ENCODE measurements at places on chromosomes 5 and 9.

DNA sequence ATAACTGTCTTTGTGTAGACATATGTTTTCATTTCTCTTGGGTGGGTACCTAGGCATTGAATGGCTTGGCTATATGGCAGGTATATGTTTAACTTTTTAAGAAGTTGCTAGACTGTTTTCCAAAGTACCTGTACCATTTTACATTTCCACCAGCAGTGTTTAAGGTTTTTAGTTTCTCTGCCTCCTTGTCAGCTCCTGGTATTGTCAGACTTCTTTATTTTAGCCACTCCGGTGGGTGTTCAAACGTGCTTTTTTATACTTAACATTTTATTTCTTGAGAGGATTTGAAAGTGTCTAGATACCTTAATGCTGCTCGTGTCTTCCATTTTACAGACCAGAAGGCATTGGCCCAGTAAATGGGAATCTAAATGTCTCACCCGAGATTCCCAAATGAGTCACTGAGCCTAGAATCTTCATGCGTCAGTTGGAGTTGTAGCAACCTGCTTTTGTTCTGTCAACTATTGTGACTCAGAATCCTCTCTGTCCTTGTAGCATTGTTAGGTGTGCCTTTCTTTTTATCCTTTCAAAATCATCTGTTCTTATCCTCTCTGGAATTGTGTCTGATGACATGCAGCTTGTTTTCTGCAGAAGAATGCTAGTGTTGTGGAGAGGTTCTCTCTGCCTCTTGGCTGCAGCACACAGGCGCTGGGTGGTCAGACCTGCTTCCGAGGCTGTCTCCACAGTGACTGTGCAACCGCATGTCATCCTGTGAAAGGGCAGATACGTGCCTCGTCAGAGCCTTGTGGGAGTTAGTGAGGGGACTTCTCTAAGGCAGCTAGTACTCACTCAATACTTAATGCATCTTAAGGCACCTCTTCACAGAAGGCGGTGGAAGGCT, 291.8 kb downstream of the AOPEP start:
- DNase-seq: no peak

- DNase-seq: no peak
These were observed 342.4 kb upstream of the TYRP1 start for GRCh38 chr9:12350775-12351174.

DNA sequence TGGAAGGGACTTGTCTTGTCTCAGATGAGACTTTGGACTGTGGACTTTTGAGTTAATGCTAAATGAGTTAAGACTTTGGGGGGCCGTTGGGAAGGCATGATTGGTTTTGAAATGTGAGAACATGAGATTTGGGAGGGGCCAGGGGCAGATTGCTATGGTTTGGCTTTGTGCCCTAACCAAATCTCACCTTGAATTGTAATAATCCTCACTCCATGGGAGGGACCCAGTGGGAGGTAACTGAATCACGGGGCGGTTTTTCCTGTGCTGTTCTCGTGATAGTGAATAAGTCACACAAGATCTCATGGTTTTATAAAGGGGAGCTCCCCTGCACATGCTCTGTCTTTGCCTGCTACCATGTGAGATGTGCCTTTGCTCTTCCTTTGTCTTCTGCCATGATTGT, 72.1 kb downstream of the RAI14 start:
- no peak for DNase-seq

DNA sequence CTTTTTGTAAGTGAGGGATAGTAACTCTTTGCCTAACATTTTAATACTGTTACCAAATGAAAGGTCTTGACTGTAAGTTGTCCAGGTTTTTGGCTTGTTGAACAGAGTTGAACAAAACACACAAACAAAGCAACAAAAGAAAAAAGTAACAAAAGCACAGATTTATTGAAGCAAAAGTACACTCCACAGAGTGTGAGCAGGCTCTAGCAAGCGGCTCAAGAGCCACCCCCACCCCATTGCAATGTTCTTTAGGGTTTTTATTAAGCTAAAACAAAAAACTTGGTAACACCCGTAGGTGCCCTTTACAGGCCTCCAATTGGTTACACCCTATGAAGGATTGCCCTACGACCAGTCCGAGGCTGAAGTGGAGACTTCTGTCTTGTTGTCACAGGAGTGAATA, 197.4 kb upstream of the MAP3K1 start:
- DNase-seq: no peak

DNA sequence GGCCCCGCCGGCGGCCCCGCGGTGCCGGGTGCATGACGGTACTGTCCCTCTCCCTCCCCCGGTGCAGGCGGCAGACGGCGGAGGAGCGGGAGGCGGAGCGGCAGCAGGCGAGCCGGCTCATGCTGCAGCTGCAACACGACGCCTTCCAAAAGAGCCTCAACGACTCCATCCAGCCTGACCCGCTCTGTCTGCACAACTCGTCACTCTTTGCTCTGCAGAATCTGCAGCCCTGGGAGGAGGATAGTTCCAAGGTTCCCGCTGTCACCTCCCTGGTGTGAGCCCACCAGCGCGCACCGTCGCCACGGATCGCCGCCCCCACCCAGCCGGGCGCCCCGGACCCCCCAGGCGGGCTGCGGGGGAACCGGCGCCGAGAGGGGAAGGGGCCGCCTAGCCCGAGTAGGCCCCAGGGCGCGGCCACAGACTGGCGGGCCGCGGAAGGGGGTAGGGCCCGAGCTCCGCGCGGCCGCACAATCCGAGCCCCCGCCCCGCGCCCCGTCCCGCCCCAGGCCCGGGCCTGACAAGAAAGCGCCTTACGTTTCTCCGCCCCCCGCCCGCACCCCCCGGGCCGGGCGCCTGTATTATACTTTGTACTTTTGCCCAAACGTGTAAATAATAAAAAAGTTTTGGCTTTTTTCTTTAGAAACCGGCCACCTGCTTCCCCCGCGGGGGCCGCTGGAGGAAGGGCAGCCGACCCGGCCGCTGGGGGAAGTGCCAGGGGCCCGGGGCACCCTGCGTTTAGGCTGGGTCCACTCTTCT, 2.5 kb downstream of the TLX3 start:
- no peak for DNase-seq

DNA sequence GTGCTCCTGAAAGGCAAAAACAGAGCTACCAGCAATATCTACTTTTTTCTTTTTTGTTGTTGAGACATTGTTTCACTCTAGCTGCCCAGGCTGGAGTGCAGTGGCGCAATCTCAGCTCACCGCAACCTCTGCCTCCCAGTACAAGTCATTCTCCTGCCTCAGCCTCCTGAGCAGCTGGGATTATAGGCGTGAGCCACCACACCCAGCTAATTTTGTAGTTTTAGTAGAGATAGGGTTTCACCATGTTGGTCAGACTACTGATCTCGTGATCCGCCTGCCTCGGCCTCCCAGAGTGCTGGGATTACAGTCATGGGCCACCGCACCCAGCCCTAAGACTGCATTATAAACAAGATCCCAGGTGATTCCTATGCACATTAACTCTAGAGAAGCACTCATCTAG, 17.0 kb downstream of the PLPP1 start:
- no peak for DNase-seq

DNA sequence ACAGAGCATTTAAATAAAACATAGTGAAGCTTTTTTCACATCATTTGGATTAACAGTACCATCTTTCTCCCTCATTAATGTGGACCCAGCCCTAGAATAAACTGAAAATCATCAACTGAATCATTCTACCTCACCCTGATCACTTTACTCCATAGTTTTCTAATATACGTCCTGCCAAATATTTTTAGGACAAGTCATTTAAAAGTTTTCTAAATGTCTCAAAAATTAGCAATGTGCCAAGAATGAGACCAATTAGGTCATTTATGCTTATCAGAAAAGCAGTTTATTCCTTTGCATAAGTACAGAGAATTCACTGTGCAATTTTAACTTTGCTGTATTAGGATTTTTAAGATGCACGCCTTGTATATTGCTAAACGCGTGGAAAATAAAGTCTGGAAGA, 284.4 kb downstream of the PIK3R1 start:
- no peak for DNase-seq

DNA sequence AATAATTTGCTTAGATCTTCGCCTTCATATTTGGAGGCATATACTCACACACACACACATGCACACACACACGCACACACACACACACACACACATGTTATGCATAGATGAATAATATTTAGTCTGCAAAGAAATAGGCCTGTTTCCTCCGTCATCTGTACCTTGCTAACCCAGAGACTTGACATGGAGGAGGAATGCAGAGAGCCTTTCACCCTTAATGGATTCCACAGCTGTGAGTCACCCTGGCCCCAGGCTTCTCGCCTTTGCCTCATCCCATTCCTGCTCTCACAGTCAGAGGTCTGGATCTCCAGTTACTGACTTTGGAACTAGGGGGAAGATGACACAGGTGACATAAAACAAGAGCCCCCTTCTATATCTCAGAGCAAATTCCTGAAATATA, 29.7 kb downstream of the ZNF462 start:
- no peak for DNase-seq

DNA sequence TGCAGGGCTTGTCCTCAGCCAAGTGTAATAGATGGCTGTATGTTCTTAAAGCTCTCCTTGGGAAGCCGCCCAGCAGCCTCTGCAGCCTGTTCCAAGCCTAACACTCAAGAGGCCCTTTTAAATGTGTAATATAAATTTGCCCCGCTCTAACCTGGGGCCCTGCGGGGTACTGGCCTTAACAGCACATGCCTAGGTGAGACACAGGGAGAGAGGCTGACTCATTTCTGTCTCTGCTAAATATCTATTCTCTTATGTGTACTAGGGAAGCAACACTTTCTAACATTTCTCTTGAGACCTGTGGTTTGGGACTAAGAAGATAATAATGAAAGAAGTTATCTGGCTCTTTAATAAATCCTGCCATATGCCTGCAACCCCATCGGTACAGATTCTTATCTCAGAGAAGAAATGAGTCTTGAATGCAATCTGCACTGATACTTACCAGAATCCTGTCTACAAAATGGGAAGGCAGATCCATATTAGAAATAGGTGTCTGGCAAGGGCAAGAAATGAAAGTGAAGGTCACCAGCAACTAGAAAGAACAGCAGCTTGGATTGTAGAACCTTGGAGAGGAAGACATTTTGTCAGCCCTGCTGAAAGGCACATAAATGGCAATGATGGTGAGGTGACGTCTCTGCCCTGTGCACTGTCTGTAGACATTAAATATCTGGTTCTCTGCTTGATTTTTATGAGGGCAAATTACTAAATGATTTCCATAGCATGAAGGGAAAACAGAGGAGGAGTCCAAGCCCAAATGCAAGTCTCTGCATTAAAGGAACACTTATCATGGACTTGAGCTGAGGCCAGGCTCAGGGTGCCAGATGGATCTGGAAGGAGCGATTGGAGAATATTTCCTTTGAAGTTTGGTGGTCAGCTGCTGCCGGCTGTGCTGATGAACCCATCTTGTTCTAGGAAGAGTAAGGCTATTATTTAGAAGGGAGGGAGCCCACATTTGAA, 14.5 kb upstream of the TGFBI start:
- DNase-seq: no peak

GRCh38 chr5:83964271-83964670, 243.6 kb upstream of the HAPLN1 start:
- no peak for DNase-seq

All from activated CD4-positive, alpha-beta memory T cell treated with anti-CD3 and anti-CD28 coated beads for 36 hours (primary cell).